ENCODE measurements at places on chromosomes 16 and 17.

DNA sequence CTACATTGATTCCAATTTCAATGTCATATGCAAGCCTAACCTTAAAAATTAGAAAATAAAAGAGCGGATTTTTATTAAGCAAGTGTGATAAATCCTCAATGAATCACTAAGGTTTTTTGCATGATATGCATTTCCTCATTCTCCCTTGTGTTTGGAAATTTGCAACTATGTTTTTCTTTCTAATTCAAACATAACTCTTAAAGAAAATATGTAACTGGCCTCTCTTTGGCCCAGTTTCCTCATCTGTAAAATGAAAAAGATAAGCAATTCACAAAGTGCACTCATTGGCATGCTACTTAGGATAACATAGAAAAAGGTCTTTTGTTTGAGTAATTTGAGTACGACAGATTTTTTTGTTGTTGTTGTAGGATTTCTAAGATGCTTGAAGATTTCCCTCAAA, 295.5 kb downstream of the CDH11 start:
- no peak for DNase-seq

DNA sequence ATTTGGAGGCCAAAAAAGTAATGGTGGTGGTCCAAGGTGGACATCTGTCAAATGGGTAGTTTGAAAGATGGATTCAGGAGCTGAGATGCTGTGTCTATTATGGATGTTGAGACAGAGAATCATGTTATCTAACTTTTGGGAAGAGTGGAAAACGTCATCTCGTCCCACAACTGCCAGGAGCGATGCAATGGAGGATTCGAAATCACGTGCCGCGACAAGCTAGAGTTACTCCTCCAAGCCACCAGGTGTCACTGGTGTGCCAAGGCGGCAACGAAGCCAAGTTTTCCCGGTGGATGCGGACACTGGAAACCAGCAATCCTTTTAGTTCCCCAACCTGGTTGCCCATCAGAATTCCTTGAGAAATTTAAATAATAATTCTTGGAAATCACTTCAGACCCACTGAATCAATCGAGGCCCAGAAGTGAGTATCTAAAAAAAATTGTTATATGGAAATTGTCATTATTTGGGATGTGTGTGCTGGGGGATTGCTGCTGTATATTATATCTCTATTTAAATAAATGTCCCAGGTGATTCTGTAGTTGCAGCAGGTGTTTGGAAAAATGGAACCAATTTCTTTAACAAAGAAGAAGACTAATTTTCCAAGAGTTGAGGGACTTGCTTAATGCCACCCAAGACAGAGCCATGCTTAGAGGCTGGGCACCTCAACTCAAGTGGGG, 206.1 kb downstream of the HAPSTR1 start:
- no peak for DNase-seq

- no peak for DNase-seq
These were observed 176.7 kb downstream of the C16orf95 start for GRCh38 chr16:87140211-87141200.

DNA sequence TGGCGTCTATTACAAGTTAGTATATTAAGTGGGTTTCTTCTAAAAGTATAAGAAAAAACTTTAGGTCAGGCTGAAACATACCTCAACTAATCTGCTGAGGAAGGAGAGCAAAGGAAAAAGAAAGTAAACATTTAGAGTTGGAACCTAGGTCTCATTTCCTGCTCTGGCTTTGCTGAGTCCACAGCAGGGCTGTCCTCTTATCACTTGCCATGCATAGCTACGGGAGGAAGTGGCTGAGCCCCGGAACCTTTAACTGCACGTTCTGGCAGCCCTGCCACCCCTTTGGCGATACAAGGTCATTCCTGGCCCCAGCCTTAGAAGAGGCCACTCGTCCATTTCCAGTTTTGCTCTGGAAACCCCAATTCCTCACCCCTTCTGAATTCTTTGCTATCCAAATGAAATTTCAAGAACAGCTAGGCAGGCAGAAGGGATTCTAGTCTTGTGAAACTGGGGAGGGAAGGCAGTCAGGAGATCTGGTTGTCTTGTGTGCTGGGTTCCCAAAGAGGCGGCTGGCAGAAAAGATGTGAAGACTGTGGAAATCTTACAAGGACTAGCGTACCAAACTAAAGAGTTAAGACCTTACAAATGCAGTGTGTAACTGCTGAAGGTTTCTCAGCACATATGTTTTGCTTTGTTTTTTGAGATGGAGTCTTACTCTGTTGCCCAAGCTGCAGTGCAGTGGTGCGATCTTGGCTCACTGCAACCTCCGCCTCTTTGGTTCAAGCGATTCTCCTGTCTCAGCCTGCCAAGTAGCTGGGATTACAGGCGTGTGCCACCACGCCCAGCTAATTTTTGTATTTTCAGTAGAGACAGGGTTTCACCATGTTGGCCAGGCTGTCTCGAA, 19.1 kb downstream of the WIPI1 start:
- no peak for DNase-seq

DNA sequence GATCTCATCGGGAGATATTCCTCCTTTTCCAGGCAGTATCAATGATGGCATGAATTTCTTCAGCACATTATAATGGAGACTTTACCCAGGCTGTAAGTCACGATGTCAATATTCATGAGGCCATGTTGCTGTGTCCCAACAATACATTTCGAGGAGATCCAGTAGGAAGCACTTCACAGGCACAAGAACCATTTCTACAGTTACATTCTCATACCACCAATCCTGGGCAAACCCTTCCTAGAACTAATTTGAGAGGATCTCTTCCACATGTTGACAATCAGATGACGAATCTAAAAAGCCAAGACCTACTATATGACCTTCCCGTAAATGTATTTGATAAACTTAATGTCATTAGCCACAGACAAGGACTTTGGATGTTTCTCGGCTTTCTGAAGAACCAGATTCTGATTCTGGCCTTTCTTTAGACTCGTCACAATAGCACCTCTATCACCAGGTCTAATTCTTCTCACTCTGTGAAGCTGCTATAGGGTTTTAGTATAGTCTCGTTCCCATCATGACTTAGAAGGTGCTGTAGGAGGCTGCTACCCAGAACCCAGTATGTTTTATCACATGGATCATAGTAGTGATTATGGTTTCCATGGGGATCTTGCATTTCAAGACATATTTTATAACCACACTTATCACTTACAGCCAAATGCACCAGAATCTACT, 40.2 kb downstream of the C16orf87 start:
- DNase-seq: no peak

DNA sequence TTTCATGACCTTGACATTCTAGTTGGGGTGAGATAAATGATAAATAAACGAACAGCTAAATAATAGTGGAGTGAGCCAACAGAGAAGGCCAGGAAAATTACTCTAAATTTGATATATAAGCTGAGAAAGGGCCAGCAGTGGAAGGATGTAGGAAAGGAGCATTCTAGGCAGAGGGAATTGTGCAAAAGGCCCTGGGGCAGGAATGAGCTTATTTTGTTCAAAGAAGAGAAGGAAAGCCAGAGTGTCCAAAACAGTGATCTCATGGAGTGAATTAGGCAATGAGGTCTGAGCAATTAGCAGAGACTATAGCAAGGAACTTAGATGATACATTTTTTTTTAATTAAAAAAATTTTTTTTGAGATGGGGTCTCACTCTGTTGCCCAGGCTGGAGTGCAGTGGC, 43.3 kb upstream of the CLEC19A start:
- no peak for DNase-seq

- no peak for DNase-seq
These were observed 2.8 kb upstream of the KSR1 start for GRCh38 chr17:27453471-27453870.

GRCh38 chr16:19389246-19389645, 28.4 kb upstream of the TMC5 start:
- DNase-seq: no peak
